ENCODE measurements at places on chromosomes 13 and 19.

DNA sequence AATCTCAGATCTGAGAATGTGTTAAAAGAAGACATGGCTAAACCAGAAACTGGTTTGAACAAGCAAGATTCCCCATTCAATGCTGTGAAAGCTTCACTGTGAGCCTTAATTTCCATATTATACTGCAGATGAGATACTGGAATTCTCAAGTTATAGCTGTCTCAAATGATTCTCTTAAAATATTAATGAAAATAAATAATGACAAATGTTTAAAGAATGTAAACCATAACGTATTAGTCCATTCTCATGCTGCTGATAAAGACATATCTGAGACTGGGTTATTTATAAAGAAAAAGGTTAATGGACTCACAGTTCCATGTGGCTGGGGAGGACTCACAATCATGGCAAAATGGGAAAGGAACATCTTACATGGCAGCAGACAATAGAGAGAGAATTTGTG is 667.8 kb downstream of the SLITRK1 start:
- no peak for DNase-seq

DNA sequence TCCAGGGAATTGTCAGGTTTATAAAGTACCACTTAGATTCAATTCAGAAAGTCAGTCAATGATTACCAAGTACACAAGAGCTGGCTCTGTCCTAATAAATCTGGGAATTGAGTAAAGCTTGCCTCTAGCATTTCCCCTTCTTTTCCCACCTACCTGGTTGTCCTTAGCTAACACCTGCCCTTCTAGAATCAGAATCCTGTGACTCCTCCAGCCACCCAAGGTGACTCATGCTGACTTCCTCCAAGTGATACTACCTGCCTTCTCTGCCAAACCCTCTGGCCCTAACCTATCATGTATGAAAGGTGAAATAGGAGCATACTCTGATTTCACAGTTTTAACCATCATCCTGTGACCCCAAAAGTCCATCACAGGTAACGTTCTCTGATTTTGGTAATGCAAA is 151.2 kb downstream of the DIAPH3 start:
- DNase-seq = no peak

DNA sequence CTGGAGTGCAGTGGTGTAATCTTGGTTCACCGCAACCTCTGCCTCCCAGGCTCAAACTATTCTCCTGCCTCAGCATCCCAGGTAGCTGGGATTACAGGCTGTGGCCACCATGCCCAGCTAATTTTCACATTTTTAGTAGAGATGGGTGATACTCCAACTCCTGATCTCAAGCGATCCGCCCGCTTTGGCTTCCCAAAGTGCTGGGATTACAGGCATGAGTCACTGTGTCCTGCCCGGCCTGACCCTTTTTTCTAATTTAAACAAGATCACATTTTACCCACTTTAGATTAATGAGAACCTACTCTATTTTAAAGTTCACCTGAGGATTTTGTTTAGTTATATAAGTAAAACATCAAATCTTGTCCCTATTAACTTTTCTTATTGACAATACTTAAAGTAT is 91.8 kb upstream of the POSTN start:
- DNase-seq = no peak

DNA sequence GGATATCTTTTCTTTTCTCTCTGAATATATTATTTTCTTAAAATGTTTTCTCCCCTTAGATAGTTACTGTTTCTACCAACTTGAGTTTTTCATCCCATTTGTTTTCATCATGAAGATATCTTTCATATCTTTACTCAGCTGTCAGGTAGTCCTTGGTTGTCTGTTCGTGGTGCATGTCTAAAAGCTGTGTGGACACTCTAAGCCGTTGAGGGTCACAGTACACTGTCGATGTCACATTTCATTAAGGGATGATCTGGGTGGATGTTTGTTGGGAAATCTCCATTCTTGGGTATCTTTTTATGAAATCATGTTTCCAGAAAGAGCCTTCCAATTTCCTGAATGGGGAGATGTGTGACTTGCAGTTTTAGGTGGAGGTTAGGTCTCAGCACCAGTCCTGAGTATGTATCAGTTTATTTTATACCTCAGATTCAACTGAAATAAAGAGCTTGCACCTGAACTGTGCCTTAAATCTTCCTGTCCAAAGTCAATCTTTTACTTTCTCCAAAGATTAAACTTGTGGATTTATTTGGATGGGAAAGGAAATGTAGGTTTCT is 23.2 kb downstream of the ZMYM2 start:
- no peak for DNase-seq

DNA sequence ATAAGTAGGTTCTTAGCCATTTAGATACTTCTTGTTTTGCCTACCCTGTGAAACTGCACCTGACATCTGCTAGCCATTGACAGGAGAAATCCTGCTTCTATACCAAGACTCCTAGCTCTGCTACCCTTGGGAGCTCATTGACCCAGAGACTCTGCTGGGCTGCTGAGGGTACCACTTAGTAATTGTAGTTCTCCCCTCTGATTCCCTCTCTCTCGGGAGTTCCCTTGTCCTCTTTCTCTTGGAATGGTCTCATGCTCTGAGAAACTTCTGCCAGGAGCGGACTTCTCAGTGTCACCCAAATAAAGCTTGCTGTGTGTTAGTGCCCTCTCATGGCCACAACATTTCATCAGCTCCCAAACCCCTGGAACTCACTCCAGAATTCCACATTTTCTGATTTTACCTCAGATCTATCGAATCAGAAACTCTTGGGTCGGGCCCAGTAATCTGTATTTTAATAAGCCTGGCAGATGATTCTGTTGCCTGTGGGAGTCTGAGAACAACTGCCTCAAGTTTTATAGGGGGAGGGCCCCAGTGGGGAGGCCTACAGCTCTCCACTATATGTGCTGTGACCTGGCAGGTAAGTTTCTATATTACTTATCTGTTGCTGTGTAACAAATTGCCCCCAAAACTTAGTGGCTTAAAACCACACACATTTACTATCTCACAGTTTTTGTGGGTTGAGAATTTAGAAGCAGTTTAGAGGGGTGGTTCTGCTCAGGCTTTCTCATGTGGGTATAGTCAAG is 221.1 kb downstream of the TDRD3 start:
- DNase-seq = no peak

All from GM19239 (cell line).